RPMI7951 (cell line): ENCODE measurements at places on chromosomes 1 and 21. TPM values are rescaled to one million over a fixed set of nuclear protein-coding genes. Genes with fewer than 3 reads are reported as not detected.
A peak's percentile ranks its signal among the peaks of the same experiment; 100 is the strongest.

The DPH2 gene
- 25.5 and 27.6 TPM in 2 replicates for total RNA-seq

DNA sequence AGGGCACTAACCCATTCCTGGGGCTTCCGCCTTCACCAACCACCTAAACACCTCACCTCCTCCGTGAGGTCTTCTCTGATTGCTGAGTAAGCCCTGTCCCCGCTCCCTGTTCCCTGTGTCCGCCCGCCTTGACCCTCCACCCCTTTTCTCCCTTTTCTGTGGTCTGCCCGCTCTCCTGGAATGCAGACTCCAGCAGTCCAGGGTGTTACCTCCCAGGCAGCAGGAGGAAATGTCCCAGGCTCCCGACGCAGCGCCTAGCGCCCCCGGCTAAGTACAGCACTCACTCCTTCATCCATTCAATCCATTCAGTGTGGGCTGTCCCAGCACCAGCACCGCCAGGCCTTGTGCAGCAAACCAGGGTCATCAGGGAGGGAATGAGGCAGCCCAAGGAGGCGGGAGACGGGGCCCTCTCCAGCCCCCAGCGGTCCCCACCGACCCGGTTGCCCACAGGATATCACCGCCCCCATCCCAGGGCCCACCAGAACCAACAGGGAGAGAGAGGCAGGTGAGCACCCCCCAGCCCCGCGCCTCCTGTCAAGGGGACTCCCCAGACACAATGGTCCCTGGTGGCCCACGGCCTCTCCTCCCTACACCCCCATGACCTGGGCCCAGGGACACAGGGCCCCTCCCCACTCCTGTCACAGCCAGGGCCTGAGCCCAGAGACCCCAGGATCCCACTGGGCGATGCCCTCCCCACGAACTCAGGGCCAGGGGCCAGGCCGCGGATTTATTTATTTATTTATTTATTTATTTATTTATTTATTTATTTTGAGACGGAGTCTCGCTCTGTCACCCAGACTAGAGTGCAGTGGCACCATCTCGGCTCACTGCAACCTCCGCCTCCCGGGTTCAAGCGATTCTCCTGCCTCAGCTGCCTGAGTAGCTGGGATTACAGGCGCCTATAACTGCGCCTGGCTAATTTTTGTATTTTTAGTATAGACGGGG lies 10.2 kb downstream of the TNFRSF14 start:
- DNase-seq = peak; percentile 65

DNA sequence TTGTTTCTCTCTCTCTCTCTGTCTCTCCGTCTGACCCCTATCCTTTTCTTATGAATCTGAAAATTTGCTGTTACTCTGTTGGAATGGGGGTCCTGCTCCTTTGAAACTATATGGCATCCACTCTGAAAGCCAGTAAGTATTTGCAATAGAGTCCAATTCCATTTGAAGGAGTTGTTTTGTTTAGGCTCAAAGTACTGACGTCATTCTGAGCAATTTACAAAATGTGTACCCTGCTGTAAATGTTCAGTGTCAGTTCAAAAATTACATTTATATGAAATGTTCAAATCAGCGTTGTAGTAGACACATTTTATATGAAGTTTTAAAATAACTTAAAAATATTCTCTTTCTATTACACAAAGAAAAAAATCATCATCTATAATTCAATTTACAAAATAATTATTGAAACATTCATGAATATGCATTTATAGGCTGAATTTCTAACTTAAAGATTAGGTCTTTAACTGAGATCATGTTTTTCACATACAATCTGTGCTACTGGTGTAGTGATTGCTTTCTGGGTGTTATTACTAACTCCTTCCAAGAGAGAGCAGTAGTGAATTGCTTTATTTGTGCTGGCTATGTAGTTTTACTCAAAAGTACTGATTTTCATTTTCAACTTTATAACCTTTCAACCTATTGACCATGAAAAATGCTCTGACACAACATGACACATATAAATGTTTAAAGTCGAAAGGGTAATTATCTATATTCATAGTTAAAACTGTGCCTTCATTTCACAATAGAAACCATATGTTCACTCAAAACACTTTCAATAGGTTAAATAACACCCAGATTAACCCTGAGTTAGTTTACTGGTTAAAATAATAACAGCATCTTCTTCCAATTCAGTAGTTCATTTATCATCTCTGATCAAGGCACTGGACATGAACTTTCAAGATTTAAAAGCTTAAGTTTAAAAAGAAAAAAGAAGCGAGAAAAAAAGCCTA lies 253.1 kb upstream of the ADGRL4 start:
- DNase-seq = peak; percentile 37

The TEX38 gene
- not detected in 2 replicates for total RNA-seq

DNA sequence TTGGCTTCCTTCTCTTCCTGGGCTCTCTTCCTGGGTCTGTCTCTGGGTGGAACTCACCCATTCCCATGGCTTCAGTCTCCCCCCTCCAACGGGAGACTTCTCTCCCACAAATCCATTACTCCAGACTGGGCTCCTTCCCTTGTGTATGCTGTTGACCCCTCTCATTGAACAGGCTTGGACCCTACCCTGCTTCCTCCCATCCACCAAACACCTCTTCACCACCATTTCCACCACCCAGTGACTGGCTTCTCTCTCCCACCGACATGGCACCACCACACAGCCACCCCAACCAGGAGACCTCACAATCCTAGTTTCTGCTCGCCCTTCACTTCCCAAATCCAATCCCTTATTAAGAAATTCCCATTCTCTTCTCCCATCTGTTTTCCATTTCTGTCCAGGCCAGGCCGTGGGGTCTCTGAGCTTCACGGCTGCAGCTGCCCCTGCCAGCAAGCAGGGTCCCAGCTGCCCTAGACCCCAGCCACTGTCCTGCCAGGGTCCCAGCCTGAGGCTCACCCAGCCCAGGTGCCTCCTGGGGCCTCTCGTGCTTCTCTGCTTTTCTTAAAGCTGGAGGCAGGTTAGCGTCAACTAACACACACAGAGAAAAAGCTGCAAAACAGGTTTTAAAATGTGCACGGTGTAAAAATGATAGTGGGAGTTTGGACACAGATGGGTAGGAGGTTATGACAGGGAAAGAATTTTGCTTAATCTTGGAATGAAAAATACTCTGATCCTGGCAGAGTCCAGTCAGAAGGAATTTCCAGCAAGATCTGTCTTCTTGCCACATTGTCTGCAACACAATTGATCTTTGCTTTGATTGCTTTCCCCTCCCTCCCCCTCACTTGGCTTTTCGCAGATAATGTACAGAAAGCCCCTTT lies 383.8 kb upstream of the VAMP3 start:
- no peak for DNase-seq

The FCRL1 gene
- 0.10 TPM in 1 of 2 replicates, not detected in the other for total RNA-seq

DNA sequence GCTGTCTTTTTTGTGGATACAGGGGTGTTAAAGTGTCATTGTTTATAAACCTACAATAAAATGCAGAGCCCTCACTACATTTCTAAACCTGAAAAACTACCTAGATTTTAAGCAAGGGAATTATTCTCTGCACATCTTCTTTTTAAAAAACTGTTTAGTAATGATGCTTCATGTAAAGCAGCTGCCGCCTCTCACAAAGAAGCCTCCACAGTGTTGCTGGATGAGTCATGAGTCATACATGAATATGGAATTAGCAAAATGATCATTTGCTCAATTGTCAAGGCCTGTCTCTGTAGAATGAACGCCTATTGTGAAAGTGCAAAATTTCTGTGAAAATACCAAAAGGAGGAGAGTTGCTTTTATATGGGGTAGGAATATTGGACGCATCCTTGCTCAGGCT lies 259.5 kb upstream of the CHRM3 start:
- DNase-seq = peak; percentile 9

- DNase-seq = no peak
Measured at GRCh38 chr1:62240651-62241370, 46.2 kb downstream of the L1TD1 start.

DNA sequence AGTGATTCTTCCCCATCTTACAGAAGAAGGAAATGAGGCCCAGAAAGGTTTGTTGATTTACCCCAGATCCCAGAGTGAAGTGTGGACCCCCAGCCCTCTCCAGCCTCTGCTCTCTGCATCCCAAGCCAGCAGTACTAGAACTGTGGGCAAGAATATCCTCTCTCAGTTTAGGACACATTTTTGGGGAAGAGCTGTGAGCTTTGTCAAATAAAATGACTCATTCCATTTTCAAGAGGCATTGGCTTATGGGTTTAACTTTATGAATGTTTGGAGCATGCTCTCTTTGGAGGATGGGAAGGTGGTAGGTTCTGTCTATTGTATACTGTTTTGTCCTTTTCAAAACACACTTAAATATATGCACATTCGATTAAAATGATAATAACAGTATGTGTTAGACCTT lies 70.6 kb upstream of the CNTN2 start:
- DNase-seq = no peak

The SH3D21 gene
- total RNA-seq = 4.3 and 7.2 TPM in 2 replicates

DNA sequence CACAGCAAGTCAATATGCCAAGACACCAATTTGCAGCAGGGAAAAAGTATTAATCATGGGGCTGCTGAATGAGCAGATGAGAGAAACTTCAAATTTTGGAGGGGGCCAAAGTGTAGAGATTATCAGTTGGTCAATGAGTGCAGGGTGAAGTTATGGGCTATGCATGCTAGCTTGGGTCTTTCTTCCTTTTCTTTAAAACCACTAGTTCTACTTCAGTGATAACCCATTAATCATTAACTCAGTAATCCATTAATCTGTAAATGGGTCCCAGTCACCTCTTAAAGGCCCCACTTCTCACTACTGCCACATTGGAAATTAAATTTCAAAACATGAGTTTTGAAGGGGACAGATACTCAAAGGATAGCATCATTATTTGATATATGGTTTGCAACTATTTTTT lies 688.6 kb upstream of the ADGRL4 start:
- DNase-seq = no peak

DNA sequence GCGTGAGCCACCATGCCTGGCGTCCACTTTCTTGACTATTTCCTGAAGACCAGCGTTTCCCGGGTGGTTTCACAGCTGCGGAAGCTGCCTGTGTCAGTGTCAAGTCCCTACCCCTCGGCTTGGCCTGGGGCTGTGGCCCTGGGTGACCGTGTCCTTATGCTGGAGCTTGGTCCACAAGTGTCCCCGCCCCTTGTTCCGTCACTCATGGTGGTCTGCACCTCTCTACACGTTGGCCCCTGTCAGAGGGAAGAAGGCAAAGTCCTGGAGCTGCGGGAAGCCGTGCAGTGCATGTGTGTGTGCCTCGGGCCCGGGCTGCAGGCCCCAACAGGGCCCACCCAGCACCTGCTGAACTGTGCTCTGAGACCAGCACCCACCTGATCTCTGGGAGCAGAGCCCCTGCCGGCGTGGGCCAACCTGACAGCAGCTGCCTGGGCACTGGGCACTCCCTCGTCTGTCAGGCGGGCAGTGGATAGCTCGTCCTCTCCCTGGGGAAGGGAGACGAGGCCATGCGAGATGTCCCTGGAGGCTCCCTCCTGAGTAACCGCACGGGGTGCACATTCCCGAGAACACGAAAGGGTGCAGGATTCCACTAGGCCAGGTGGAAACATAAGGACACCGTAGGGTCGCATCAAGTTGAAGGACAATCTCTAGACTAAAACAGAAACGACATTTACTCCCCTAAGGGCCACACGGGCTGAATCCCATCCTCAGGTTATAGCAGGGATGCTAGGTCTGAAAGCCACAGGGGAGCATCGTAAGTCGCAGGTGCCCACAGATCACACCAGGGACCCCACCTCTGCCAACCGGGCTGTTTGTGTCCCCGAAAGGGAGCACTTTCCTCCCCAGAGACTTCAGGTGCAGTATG lies 2.4 kb upstream of the C1orf159 start:
- no peak for DNase-seq

The KCNAB2 gene
- 4.0 and 5.5 TPM in 2 replicates for total RNA-seq

The KRTAP13-3 gene
- not detected in 2 replicates for total RNA-seq

- no peak for DNase-seq
Measured at GRCh38 chr1:32047701-32048100, 25.0 kb upstream of the TMEM39B start.

GRCh38 chr21:42514883-42515228 lies 1.2 kb downstream of the SLC37A1 start:
- DNase-seq = no peak

DNA sequence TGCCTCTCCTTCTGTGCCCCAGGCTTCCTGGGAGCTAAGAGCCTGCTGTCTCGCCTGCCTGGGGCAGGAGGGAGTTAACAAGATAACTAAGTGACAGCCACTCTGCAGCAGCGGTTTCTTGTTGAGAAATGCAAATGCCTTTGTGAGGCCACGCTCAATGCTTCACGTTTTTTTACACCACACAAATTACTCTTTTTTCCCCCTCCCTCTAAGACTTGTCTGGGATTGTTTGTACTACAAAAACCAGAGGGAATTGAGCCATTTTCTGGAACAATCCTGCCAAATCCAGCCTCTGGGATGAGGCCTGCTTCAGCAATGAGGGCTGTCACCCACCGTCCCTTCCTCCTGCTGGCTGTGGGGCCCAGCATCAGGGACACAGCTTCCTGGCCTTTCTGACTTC lies 119.6 kb downstream of the ACTL8 start:
- DNase-seq = peak; percentile 60

The NPR1 gene
- not detected in 2 replicates for total RNA-seq

- no peak for DNase-seq
Measured at GRCh38 chr1:225349826-225350225, 78.0 kb downstream of the LBR start.

DNA sequence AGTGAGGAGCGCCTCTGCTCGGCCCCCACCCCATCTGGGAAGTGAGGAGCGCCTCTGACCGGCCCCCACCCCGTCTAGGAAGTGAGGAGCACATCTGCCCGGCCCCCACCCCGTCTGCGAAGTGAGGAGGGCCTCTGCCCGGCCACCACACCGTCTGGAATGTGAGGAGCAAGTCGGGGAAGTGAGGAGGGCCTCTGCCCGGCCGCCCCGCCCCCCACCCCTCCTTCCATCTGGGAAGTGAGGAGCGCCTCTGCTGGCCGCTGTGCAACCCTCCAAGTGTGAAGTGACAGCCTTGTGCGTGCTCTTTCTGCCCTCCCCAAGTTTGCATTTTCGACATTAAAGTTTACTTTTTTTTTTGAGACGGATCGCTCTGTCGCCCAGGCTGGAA lies 5.1 kb upstream of the ZZZ3 start:
- DNase-seq = no peak

The LORICRIN gene
- not detected in 2 replicates for total RNA-seq

DNA sequence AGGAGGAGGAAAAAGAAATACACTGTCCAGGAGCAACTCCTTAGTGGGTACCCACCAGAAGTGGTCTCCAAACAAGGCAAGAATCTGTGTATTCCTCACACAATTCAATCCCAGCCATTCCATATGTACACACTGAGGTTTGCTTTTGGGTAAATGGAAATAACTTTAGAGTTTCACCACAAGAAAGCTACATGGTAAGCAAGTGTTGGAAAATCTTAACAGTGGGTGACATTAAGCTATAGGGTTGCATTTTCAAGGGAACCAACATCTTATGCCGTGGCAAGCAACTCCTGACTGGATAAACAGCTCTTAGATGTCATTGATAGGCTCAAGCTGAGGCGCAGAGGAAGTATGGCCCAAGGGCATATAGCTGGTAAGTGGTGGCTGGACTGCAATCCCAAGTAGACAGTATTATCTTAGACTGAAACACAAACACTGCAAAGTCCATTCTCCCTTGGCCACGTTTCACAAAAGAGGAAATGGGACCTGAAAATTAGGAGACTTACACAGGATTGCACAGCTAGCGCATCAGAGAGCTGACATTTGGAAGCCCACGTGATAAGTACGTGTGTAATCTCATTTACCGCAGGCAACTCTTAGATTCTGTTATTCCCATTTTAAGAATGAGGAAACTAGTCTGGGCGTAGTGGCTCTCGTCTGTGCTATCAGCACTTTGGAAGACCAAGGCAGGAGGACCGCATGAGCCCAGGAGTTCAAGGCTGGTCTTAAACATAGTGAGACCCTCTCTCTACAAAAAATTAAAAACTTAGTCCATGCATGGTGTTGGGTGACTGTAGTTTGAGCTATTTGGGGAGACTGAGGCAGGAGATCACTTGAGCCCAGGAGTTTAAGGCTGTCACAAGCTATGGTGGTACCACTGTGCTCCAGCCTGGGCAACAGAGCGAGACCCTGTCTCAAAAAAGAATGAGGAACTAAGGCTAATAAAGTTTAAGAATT lies 4.0 kb upstream of the BRWD1 start:
- DNase-seq = peak; percentile 71
